ENCODE measurements at places on chromosomes 11 and 22.
A peak's percentile ranks its signal among the peaks of the same experiment; 100 is the strongest.

DNA sequence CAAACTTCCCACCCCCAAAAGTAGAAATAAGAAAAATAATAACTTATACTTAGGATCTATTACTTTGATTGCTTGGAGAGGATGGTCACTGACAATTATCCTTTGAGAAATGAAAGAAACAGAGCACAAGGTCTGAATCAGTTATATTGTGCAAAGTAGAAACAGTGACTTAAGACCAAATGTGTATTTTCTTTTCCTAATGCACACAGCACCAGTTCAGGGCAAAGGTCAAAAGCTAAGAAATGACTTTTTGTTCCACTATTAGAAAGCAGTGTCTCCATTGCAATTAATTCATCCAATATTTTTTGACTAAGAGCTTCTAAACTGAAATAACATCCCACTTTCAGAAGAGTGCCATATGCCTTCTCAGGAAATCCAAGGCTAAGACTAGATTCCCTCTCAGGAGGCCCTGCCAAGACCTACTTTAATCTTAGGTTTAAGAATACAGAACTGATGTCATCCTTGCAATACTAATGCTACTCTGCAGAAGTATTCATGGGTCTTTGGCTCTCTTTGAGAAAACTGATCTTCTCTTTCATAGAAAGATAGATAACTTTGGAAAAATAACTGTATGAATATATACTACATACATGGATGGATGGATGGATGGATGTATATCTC is 147.0 kb downstream of the APOL5 start:
- DNase-seq, result no peak

- DNase-seq, result no peak
Observed at GRCh38 chr11:130145975-130146776, 13.4 kb upstream of the ST14 start.

DNA sequence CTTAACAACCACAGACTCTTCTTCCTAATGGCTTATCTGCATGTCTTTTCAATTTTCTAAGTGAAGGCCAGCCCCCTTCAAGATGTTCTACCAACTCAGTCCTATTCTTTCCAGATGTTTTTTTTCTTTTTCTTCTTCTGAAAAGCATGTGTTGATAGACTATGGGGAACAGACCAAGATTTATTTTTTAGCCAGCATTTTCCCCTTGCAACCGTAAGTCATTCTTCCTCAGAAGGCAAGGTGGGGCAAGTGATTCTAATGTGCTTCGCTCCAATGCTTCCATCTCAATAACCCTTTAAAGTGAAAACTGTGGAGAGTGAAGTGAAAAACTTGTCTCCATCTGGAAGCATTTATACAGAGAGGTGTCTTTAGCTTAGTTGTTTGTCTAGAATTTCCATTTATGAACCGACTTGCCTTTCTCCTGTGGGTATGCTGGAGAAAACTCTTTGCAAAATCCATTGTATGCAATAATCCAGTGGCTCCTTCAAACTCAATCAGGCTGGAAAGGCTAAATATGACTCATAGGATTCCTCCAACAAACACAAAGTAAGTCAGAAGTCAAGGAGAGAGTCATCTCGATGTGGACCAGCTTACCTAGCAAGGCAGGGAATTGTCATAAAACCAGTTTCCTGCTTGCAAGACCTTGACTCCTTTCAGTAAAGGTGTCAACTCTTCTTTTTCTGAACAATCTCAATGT is 83.7 kb downstream of the MAML2 start:
- DNase-seq, result no peak

DNA sequence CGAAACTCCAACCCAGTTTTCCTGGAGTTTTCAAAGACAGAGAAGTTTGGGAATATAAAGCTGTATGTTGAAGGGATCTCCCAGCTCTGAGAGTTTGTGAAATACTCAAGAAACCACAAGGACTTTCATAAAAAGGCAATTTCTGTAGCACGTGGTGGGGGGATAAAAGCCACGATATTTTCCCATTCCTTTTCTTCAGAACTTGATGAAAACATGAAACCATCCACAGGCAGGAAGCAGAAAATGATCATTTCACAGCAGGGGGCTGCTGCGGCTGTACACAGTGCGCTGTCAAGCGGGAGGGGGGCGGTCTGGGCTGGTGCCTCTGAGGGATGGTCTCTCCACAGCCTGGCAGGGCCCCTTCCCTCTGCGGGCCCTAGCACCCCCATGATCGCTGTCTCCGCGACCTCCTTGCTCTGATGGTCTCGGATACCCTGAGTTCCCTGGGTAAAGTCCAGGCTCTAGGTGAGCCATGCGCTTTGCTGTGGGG is 423.2 kb downstream of the MN1 start:
- DNase-seq, result no peak

DNA sequence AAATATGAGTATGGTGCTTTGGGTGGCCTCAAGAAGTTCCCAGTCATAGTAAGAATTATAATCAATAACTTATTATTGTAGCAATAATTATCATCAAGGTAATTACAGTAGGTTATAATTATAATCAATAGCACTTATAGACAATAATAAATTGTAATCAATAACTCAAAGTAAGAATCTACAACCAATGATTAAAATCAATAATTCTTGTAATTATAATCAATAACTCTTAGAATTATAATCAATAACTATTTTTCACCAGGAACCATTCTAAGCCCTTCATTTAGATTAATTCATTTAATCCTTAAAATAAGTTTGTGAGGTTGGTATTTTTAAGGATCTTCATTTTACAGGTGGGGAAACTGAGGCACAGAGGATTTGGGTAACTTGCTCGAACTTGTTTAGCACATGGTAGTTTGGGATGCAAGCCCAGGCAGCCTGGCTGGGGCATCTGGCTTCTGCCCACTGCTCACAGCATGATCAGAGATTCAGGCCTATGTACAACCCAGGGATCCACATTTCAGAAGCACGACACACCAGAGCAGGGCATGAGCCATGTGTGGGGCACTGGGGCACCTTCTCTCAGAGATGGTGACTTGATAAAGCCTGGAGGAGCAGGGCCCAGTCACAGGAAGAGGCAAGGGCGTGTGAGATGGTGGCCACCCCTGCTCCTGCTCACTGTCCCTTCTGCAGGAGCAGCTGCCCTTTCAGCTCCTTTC is 46.6 kb downstream of the SLC1A2 start:
- no peak for DNase-seq

DNA sequence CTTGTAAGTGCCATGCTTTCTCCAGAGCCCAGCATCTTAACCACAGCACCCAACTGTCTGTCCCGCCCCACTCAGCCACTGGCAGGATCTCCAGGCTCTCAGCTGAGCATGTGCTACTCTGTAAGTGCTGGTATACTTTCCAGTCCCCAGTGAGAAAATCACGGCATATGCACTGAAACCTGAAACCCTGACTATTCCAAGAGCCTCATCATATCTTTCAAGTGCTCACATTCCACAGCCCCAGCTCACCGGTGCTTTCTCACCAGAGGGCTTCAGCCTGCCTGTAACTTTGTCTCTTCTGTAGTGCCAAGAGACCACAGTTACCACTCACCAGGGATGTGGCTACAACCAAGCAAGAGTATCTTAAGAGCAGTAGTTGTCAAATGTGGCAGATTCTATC is 24.4 kb upstream of the PAMR1 start:
- DNase-seq, result no peak

GRCh38 chr11:65340226-65340625 is 6.6 kb downstream of the DPF2 start:
- DNase-seq, result no peak

DNA sequence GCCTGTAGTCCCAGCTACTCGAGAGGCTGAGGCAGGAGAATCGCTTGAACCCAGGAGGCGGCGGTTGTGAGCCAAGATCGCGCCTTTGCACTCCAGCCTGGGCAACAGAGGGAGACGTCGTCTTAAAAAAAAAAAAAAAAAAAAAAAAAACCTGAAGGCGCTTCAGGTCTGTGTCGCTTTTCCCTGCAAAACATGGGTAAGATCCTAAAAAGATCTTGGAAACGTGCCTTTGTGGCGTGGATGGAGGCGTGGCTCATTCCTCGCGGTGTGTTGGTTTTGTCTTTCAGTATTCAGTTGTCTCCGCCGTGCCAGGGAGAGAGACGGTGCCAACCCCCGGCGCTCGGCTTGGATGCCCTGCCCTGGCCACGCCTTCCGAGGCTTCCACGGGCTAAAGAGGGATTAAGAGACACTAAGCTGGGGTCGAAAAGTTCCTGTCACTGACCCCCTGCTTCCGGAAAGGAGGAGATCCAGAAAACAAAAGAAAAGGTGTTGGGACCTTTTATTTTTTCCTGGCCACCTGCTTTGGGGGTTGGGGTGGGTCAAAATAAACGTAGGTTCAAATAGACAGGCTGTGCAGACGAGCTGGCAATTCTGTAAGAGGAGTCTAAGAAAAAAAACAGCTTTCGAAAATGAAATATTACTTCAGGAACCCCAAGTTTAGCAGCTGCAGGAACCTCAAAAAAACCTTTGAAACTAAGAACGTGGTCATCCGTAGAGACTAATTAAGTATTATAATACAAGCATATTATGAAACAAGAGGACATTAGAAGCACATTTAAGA is 1.1 kb upstream of the SLC35F2 start:
- DNase-seq, result peak; percentile 22

DNA sequence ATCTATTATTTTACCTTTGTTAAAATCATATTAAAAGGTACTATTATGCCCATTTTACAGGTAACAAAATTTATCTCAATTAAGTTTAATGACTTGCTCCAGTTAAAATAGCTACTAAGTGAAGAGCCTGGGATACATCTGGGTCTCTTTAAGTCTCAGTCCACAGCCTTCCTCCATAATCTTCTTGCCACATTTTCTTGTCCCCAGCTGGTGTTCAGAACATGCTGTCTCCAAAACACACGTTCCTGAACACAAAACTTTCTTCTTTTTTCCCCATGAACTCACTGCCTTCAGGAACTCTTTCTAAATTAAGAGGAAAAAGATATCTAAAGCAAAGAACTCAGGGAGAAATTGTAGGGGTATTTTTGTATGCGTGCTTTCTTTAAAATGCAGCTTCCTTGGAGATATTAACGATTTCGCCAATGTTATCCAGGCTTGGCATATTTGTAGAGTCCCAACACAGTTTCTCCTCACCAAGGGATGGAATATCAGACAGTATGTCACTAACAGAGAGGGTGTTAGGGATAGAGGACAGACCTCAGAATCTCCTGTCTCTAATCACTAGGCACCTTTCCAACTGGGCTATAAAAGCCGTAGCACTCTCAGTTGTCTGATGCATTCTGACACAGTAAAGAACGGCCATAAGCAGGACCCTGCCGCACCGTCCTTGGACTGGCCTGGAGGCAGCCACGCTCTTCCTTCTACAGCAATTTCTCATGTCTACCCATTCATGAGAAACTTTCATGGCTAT is 232.8 kb upstream of the BLID start:
- no peak for DNase-seq

DNA sequence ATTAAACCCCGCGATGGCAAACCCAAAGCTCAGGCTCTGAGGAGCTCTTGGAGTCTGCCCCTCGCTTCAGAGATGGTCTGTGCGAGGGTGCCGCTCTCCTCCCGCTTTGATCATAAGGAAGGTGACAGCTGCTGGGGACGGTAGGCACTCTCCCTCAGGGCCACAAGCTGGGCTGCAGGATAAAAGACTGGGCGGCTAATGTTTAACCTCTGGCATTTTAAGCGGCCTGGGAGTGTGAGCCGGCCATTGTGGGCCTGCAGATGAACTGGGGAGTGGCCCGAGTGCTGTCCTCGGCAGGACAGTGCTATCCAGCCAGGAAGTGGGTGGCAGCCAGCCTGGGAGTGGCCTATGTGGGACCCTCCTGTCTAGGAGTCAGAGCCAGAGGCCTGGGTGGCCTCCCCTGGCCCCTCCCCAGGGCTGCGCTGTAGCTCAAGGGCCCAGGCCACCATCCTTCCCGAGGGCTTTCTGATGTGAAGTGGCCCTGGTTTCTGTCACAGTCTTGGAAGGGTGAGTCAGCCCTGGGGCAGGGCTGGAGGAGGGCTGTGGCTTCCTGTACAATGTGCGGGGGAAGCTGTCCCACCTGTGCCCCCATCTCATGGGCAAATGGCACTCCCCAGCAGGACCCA is 58.7 kb upstream of the PRODH start:
- DNase-seq, result no peak

All from activated naive CD8-positive, alpha-beta T cell treated with anti-CD3 and anti-CD28 coated beads for 36 hours (primary cell).